OCI-LY7 (cell line): ENCODE measurements at places on chromosomes 4 and X. TPM values are rescaled to one million over a fixed set of nuclear protein-coding genes. Genes with fewer than 3 reads are reported as not detected.

The VCX3A gene
- total RNA-seq = not detected in 2 replicates

The SMPX gene
- total RNA-seq = not detected in 2 replicates

The HERC5 gene
- total RNA-seq = not detected in 2 replicates

The FGF5 gene
- total RNA-seq = 0.06 and 0.07 TPM in 2 replicates

The SSX3 gene
- not detected in 2 replicates for total RNA-seq

The SLC6A14 gene
- not detected in 2 replicates for total RNA-seq

The MAGEE1 gene
- 0.17 and 0.46 TPM in 2 replicates for total RNA-seq

The PALLD gene
- total RNA-seq = 2.5 and 2.8 TPM in 2 replicates

The BEND2 gene
- total RNA-seq = not detected in 2 replicates

The GABRQ gene
- total RNA-seq = not detected in 2 replicates

The RTL5 gene
- total RNA-seq = not detected in 2 replicates

The HSFX1 gene
- 0.52 and 0.80 TPM in 2 replicates for total RNA-seq

The NMU gene
- total RNA-seq = not detected in 2 replicates

The HELT gene
- total RNA-seq = not detected in 2 replicates

The PLP2 gene
- 54.3 and 56.9 TPM in 2 replicates for total RNA-seq

The SYTL4 gene
- total RNA-seq = not detected in 2 replicates

The HPGD gene
- total RNA-seq = not detected in 2 replicates

The PNMA6A gene
- 2.2 and 2.4 TPM in 2 replicates for total RNA-seq

The PDLIM3 gene
- total RNA-seq = not detected in 2 replicates

The MAGEA10 gene
- not detected in 2 replicates for total RNA-seq

The NDNF gene
- total RNA-seq = not detected in 2 replicates

The PAGE2 gene
- total RNA-seq = not detected in 2 replicates

The DRP2 gene
- total RNA-seq = 0.93 and 0.96 TPM in 2 replicates

The FGFR3 gene
- total RNA-seq = not detected in 2 replicates

The FOXP3 gene
- 0.57 and 0.59 TPM in 2 replicates for total RNA-seq

The PF4V1 gene
- total RNA-seq = not detected in 2 replicates

The CENPI gene
- 45.5 and 47.4 TPM in 2 replicates for total RNA-seq

The ADGRG2 gene
- not detected in 2 replicates for total RNA-seq
